ENCODE measurements at places on chromosomes 3 and 15.

- DNase-seq: no peak
Observed at GRCh38 chr15:25689592-25689991, 173.5 kb downstream of the ATP10A start.

- no peak for DNase-seq
Observed at GRCh38 chr3:66572938-66573710, 72.3 kb upstream of the LRIG1 start.

GRCh38 chr3:133776794-133777438, 28.7 kb upstream of the SRPRB start:
- no peak for DNase-seq

GRCh38 chr3:66195347-66195783, 25.4 kb upstream of the SLC25A26 start:
- DNase-seq: no peak

- no peak for DNase-seq
Observed at GRCh38 chr3:132254076-132254755, 63.0 kb upstream of the ACP3 start.

DNA sequence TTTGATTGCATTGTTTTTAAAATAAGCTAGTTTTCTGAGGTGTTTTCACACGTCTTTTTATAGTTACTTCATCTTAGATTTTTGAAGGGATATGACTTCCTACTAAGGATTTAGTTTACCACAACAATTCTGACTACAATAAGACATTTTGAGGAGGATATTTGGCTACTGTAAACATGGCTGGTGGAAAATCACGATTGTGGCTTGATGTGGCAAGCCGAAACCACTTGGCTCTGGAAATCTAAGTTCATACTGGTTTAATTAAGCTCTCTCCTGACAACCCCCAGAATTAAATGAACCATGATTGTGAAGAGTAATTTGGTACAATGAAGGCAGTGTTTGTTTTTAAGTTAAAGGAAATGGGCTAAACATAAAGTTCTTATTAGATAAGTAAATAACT, 30.8 kb downstream of the ST3GAL6 start:
- no peak for DNase-seq

DNA sequence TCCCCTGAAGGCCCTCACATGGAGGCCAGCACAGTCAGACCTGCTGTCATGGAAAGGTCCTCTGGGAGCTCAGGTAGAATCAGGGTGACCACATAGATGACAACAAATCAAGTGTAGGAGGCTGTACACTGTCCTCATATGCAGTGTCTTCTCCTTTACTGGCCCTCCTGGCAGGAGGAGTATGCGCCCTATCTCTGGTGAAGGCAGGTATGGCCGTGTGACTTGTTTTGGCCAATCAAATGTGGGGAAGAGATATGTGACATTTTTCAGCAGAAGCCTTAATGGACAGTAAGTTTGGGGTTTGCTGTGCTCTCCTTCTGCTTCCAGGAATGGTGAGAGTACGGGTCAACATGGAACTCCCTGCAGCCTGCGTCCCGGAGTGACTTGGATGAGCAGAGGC, 69.9 kb downstream of the RHCG start:
- DNase-seq: no peak

DNA sequence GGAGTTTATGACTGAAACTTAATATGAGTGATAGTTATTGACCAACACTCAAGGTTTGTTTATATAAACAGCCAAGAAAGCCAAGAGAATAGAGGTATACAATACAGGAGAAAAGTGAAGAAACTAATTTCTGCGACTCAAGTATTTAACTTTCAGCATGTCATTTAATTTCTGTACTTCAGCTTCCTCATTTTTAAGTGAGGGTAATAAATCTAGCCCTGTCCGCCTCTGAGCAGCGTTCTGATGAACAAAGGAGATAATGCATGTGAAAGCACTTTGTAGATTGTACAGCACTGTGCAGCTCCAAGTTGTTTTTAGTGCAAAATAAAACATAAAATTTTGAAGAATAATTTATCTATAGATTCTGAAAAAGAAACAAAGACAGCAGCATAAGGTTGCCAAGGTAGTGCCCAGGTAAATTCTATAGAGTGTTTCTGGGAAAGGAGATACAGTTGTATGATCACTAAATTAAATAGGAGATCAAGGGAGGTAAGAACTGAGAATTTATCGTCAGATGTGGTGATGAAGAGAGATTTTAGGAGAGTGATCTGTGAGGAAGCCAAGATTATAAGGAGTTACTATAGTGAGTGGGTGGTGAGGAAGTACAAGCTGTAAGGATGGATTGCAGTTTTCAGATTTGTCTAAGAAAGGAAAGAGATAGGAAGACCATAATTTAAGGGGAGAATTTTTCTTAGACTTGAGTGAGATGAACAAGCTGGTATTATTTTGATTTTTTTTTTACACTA, 71.3 kb downstream of the RASA2 start:
- no peak for DNase-seq

- DNase-seq: no peak
Observed at GRCh38 chr3:141484701-141485287, 2.0 kb upstream of the RASA2 start.

Measured in stimulated activated CD8-positive, alpha-beta memory T cell treated with anti-CD3 and anti-CD28 coated beads, Interleukin-4, amount 100 ng/mL, for 1 hour (primary cell).